ENCODE measurements at places on chromosomes 7 and 10.

DNA sequence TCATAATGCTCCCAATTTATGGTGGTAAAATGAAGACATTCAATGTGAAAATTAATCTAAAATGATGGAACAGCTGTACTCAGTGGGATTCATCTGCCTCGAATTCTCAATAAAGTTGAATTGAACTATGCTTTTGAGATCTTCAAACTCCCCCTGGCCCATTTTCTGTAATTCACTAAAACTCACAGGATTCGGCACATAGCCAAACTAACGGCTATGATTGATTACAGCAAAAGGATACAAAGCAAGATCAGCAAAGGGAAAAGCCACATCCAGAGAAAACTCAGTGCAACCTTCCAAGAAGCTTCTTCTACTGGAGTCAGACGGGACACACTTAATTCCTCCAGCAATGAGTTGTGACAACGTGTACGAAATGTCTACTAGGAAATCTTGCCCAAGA is 307.5 kb downstream of the CNTNAP2 start:
- no peak for DNase-seq

DNA sequence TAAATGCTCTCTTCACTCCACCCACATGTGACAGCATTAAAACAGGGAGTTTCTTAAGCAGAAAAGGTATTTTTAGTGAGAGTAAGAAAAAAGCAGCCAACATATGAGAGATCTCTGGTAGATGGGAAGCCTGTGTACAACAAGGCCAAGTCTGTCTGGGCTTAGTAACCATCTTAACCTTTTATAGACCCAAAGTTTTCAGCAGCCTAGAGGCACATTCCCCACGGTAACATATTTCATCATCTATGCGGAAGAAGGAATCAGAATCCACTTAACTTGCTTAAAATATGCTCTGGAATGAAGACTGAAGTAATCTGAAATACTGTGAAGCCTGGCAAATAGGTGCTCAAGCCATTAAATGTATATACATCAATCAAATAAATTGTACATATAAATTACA is 127.8 kb downstream of the RAPGEF5 start:
- DNase-seq = no peak

DNA sequence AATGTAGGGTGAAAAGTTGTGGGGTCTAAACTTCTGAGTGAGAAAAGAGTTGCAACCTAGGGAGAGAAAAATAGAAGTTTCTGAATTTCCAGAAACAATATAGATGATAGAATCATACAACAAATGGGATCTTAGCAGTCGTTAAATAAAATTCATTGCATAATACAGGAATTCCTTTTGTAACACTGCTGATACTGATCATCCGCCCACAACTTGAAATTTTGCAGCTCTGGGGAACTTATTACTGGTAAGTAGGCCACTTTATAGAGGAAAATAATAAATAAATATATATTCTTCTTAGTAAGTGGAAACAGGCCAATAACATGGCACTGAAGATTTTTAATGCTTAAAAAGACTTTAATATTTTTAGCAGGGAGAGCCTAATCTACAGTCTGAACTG is 81.9 kb upstream of the SMIM30 start:
- no peak for DNase-seq

GRCh38 chr7:101315336-101315735 is 6.3 kb downstream of the IFT22 start:
- peak; percentile 62 for DNase-seq

DNA sequence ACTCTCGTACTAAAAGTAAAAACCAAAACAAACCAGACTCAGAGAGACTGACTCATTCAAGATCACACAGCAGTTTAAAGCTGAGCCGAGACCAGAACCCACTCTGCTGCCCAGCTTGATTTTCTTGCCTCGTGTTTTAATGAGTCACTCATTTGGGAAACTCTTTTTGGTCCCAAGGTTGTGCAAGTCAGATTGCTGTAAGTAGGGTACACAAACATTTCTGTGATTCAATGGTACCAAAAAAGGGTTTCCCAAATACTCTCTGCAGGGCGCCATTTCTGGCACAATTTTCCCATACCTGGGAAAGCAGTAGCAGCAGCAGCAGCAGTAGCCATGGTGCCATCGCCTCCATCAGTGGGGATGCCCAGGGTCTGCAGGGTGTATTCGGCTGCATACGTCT is 69.9 kb downstream of the ASAH2B start:
- no peak for DNase-seq

GRCh38 chr7:37942934-37943610 is 22.6 kb downstream of the EPDR1 start:
- peak; percentile 69 for DNase-seq

GRCh38 chr10:13808556-13809391 is 222.0 kb downstream of the PRPF18 start:
- peak; percentile 48 for DNase-seq

DNA sequence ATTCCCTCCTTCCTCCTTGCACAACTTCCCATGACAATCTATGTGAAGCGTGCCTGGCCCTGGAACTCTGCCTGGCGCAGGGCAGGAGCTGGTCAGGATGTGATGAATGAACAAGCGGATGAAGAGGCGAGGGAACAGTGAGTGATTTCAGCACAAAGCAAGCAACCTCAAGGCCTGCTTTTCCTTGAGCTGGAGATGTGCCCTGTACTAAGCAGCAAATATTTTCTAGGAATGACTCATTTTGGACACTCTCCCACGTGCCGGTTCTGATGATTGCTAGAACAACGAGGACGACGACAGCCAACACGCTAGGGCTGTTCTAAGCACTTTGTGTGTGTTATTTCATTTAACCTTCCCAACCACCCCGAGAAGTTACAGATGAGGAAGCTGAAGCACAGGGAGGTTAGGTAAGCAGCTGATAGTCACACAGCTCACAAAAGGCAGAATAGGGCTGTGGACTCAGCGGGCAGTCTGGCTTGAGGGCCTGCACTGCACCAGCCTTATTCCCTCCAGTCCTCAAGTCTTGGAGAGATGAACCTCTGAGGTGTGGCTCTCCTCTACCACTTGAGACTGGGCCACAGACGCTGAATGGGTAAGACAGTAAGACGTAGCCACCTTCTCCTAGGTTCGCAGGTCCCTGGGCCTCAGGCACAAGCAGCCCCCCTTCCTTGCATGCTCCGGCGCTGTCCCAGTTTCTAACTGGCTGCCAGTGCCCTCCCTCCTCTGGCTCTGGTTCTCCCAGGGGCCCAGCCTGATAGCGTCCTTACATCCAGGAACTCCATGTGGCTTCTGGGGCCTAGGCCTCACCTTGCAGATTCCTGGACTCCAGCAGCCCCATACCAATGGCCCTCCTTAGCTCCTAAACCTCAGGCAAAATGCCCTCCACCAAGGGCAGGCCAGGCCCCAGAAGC is 59.0 kb downstream of the YKT6 start:
- DNase-seq = peak; percentile 99

- DNase-seq = peak; percentile 37
These were observed 69.0 kb downstream of the AHR start for GRCh38 chr7:17367502-17367901.

DNA sequence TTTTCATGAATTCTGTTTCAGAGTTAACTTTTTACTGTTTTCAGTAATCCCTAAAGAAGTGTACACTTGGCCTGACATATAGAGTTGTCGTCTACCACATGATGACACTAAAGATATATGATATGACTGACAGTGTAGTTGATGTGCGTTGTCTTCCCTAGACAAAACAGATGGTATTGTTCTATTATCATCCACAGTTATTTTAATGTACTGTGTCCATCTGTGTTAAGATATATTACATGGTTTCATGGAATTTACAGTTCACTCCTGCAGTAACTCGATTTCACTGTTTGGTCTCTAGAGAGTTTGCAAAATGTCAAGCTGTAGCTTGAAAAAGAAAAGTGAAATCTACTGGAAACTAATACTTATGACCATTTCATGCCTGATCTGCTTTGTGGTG is 18.1 kb downstream of the FOXP2 start:
- DNase-seq = no peak

DNA sequence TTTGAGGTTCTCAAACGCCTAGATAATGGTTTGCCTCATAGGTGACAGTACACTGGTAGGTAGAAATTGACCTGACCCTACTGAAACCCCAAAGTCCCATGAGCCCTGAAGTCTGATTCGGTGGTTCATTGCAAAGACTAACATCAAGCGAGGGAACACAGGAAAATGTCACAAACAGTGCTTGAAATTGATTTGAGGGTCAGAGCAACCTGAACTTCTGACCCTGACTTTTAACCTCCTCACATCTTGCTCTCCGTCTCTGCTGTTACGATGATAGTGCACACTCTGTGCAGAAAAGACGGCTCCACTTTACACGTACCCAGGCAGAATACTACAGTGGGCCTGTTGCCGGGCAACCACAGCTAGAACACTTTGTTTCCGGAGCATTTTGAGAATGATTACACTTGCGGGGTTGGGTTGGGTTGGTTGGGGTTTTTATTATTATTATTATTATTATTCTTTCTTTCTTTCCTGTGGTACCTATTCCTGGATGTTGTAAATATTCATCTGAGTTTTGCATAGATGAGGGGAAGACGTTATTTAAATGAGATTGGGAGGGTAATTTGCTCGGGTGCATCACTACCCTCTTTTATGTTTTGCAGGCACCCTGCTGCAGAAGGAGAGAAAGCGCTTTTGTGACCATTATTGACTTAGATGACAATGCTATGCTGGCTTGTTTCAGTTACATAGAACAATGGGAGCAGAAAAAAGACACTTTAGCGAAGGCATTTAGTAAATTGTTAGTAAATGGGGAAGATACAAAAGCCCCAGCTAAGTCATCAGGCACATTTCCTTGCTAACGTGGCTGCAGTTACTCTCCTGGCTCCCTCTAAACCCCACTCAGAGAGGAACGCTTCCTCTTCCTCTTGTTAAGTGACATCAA is 438.1 kb upstream of the NRP1 start:
- DNase-seq = no peak

- peak; percentile 48 for DNase-seq
These were observed at the start of gene KCNMA1 for GRCh38 chr10:77637532-77638320. KCNMA1 (minus strand) TSS chr10:77637808.

DNA sequence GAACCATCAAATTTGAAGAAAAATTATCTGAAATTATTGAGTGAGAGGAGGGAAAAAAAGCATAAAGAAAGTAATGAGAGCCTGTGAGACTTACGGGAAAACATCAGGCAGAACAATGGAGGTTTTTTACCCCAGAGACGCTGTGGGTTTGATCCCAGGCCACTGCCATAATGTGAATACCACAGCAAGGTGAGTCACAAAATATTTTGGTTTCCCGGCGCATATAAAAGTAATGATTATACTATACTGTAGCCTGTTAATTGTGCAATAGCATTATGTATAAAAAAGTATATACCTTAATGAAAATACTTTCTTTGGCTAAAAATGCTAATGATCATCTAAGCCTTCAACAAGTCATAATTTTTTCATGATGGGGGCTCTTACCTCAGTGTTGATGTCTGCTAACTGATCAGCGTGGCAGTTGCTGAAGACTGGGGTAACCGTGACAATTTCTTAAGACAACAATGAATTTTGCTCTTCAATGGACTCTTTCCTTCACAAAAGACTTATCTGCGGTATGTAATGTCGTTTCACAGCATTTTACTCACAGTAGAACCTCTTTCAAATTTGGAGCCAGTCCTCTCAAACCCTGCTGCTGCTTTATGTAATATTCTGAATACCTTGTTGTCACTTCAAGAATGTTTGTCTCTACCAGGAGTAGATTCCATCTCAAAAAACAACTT is 97.0 kb upstream of the FAM20C start:
- peak; percentile 93 for DNase-seq

DNA sequence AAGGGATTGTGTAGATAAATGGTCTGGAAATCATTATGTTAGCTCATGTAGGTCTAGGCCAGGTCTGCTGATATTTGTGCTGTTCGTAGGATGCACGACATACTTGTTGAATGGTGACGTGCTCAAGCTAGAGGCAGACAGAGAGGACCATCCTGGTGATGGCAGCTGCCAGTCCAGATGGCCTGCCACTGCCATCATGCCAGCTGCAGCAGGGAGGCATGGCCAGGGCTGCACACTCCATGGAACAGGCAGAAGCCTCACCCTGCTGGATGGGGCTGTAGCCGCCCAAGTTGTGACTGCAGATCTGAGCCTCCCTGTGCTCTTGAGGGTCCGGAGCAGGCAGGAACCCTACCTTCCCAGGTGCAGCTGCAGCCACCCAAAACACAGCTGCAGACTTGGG is 80.3 kb downstream of the SPDYE5 start:
- no peak for DNase-seq

- peak; percentile 23 for DNase-seq
These were observed 312.0 kb upstream of the FZD1 start for GRCh38 chr7:90951986-90952954.

DNA sequence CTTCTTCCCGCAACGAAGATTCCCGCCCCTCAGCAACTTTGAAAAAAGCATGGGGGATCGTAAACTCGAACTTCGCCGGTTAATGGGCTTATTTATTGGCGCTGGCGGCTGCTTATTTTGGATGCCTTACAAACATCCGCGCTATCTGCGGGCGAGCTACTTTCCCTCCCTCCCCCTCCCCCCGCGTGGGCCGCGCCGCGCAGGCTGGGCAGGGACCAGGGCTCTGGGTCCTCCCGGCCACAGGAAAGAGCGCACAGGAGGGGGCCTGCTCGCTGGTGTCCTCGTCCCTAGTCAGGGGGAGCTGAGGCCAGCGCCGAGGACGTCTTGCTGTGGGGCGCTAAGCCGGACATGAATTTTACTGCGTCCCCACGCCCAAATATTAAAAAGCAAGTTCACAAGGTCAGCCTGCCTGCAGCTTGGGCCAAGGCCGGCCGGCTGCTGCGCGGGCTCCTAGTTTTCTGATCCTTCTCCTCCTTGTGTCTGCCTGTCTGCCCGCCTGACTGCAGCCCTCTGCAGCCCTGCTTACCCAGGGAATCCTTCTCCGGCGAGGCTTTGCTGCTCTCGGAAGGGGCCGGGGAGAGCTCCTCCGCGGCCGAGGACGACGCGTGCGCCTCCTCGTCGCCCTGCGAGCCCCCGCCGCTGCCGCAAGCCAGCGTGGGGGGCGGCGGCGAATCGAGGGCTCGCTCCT is 1.2 kb downstream of the HOXA10 start:
- DNase-seq = no peak

DNA sequence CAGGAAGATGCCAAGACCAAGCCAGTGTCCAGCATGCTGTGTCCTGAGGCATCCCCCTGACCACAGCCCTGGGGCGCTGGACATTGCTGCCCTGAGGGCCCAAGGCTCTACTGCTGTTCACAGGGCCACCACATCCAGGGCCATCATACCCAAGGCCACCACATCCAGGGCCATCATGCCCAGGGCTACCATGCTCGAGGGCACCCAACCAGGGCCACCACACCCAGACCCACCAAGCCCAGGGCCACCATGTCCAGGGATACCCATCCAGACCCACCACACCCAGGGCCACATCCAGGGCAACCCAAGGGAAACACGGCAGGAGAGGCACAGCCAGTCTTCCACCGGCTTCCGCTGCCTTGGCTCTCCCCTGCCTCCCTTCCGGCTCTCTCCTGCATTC is 17.1 kb downstream of the STK32C start:
- no peak for DNase-seq

- no peak for DNase-seq
These were observed 46.6 kb downstream of the RSU1 start for GRCh38 chr10:16770670-16771069.

- DNase-seq = no peak
These were observed 123.8 kb downstream of the IPMK start for GRCh38 chr10:58143944-58144343.

- DNase-seq = peak; percentile 40
These were observed 62.7 kb downstream of the ENTPD1 start for GRCh38 chr10:95818668-95819067.

- DNase-seq = no peak
These were observed 226.3 kb upstream of the NPVF start for GRCh38 chr7:25454562-25455041.
